ENCODE measurements at places on chromosomes 3 and 15. TPM values are rescaled to one million over a fixed set of nuclear protein-coding genes. Genes with fewer than 3 reads are reported as not detected.

- H3K36me3 ChIP-seq: no peaks in the 10 kb centered on the region
- no peak for DNase-seq
- peaks cover 9% of the 10 kb centered on the region for H3K27me3 ChIP-seq
Observed at GRCh38 chr15:80423215-80423614, 19.0 kb downstream of the ARNT2 start.

- H3K27me3 ChIP-seq: no peaks in the 10 kb centered on the region
- H3K27ac ChIP-seq: no peak overlapping the region
- H3K36me3 ChIP-seq: peaks cover 3% of the 10 kb centered on the region
- H3K4me1 ChIP-seq: peaks cover 7% of the 10 kb centered on the region
- no peak overlapping the region for H3K4me3 ChIP-seq
Observed at GRCh38 chr15:40688932-40689799, 5.8 kb upstream of the RAD51 start.

DNA sequence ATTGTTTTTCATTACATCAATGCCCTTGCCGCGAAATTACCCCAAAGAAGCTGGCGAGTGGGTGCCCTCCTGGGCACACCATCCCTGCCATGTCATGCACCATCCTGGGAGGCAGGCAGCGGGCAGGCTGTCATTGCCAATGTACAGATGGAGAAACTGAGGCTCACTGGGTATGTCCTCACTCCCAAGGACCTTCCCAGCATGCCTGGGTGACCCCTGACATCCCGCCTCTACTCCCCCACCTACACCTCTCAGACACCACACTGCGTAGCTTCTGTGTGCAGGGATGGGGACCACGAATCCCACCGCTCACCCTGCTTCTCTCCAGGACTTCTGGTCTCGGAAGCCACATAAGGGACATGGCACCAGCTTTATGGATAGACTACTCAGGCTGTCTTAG is 41.0 kb upstream of the SLC41A3 start:
- H3K4me1 ChIP-seq: no peaks in the 10 kb centered on the region
- no peak overlapping the region for H3K4me3 ChIP-seq

GRCh38 chr3:46929324-46929723 is 47.2 kb downstream of the CCDC12 start:
- H3K27me3 ChIP-seq: no peaks in the 10 kb centered on the region
- no peak for DNase-seq
- H3K4me1 ChIP-seq: peaks cover 62% of the 10 kb centered on the region
- peak overlapping the region; percentile 38 for H3K27ac ChIP-seq

DNA sequence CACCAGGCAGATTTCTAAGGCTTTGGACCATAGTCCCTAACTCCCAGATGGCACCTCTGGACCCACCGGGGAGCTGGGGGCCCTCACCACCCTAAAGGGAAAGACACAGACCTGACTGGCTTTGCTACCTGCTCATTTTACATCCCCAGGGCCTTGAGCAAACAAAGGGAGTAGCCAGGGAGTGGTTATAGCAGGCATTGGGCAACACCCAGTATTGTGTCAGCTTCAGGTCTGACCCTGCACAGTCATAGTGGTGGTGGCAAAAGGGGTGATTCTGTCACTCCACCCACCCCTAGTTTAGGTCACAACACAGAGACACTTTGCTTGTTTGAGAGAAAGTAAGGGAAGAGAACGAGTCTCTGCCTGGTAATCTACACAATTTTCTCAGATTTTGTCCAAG is 352.5 kb downstream of the DIPK2A start:
- no peak for DNase-seq
- H3K27me3 ChIP-seq: no peaks in the 10 kb centered on the region
- H3K4me3 ChIP-seq: no peak overlapping the region
- H3K4me1 ChIP-seq: no peaks in the 10 kb centered on the region
- no peaks in the 10 kb centered on the region for H3K36me3 ChIP-seq

GRCh38 chr3:139619484-139619883 is 58.3 kb downstream of the NMNAT3 start:
- H3K27ac ChIP-seq: no peak overlapping the region
- H3K4me1 ChIP-seq: no peaks in the 10 kb centered on the region
- H3K36me3 ChIP-seq: no peaks in the 10 kb centered on the region

DNA sequence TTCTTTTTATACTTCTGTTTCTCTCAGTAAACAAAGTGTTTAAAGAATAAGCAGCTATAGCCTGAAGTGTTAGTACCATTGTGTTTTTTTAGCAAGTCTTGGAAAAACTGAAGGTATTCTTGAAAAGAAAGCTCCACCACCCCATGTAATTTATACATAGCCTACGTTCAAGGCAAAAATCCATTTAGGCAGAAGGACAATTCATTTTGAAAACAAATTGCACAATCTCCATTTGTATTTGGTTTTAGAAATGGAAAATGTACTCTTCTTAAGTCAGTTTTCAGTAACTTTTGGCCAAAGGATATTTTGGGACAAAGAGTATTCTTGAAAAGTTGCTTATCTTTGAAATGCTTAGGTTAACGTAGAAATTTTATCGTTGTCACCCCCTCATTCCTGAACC is 34.5 kb downstream of the PTPRG start:
- H3K27ac ChIP-seq: no peak overlapping the region
- H3K36me3 ChIP-seq: no peaks in the 10 kb centered on the region
- DNase-seq: no peak
- no peaks in the 10 kb centered on the region for H3K4me1 ChIP-seq

- H3K4me1 ChIP-seq: peaks cover 6% of the 10 kb centered on the region
- no peak for DNase-seq
- H3K27me3 ChIP-seq: no peaks in the 10 kb centered on the region
- no peaks in the 10 kb centered on the region for H3K36me3 ChIP-seq
- no peak overlapping the region for H3K4me3 ChIP-seq
Observed at GRCh38 chr3:183218826-183219225, 34.2 kb upstream of the B3GNT5 start.

- H3K27me3 ChIP-seq: no peaks in the 10 kb centered on the region
- H3K36me3 ChIP-seq: no peaks in the 10 kb centered on the region
- peaks cover 3% of the 10 kb centered on the region for H3K4me1 ChIP-seq
- no peak overlapping the region for H3K4me3 ChIP-seq
Observed at GRCh38 chr3:58254144-58254543, 16.6 kb downstream of the ABHD6 start.

GRCh38 chr3:159828542-159828943 is 160.1 kb upstream of the IL12A start:
- H3K27me3 ChIP-seq: no peaks in the 10 kb centered on the region
- no peak for DNase-seq
- H3K4me1 ChIP-seq: no peaks in the 10 kb centered on the region
- no peak overlapping the region for H3K4me3 ChIP-seq
- no peaks in the 10 kb centered on the region for H3K36me3 ChIP-seq

- H3K27me3 ChIP-seq: no peaks in the 10 kb centered on the region
- H3K27ac ChIP-seq: no peak overlapping the region
- H3K4me3 ChIP-seq: no peak overlapping the region
- DNase-seq: no peak
Observed at GRCh38 chr3:47892286-47893040, 89.5 kb downstream of the DHX30 start.

DNA sequence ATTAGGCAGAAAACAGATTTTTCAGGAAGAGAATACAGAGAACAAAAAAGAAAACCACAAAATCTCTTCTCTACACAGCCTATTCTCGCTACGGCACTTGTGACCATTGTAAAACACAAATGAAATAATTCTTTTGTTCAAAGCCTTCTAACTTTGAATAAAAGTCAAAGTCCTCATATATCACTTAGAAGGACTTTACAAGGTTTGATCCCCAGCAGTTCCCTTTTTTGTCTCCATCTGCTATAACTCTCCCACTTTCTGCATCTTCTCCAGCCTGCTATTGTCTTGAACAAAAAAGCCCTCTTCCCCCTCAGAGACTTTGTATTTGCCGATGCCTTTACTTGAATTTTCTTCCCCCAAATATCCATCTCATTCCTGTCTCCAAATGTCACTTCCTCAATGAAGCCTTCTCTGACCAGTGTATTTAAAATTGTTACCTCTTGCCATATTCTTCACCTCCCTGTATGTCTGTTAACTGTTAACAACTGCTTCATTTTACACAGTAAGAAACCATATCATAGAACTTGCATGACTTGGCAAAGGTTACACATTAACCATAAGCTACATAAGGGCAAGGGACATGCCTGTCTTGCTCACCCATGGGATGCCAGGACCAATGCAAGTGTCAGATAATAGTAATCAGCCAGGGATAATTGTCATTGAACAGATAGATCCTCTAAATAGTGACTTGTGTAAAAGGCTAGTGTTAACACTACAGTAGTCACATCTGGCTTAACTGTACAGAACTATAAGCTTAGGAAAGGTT is 122.4 kb downstream of the CBLB start:
- peaks cover 40% of the 10 kb centered on the region for H3K36me3 ChIP-seq
- DNase-seq: no peak
- H3K27me3 ChIP-seq: no peaks in the 10 kb centered on the region
- peaks cover 69% of the 10 kb centered on the region for H3K4me1 ChIP-seq

DNA sequence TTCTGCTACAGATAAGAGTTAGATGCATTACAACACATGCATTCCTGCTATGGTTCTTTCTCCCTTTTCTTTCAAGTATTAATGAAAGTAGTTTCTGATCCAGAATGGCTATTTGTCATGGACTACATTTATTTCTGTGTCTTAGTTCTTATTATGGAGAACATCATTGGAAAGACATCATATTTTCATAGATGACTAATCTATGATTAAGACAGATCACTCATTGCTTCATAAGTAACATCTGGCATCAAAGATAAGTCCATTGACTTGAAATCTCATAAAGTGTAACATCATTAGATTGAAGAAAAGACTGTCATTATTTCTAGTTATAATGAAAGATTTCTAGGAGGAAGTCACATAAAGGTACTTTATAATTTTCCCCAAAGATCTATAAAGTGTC is 366.7 kb downstream of the NSUN3 start:
- H3K27me3 ChIP-seq: no peaks in the 10 kb centered on the region
- H3K4me3 ChIP-seq: no peak overlapping the region
- no peak for DNase-seq
- no peak overlapping the region for H3K27ac ChIP-seq
- no peaks in the 10 kb centered on the region for H3K36me3 ChIP-seq

- peak overlapping the region; percentile 26 for H3K27ac ChIP-seq
- peaks cover 19% of the 10 kb centered on the region for H3K27me3 ChIP-seq
- peak; percentile 65 for DNase-seq
Observed at GRCh38 chr15:35657679-35658311, 111.8 kb upstream of the DPH6 start.

DNA sequence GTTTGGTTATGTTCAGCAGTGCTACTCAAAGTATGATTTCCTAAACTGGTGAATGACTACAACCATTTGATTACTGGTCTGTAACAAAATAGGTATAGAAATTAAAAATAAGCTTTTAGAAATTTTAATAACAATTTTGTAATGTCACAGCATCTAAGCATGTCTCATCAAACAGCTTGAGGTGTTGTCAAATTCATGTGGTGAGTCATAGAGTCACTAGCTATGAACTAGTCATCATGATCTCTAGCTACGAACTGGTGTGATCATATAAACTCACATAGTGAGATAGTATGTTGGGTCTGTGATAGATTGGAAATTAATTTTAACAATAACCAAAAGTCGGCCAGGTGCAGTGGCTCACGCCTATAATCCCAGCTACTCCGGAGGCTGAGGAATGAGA is 213.9 kb upstream of the RBMS3 start:
- H3K4me1 ChIP-seq: no peaks in the 10 kb centered on the region
- H3K27ac ChIP-seq: no peak overlapping the region
- H3K4me3 ChIP-seq: no peak overlapping the region
- H3K27me3 ChIP-seq: no peaks in the 10 kb centered on the region
- no peak for DNase-seq
- no peaks in the 10 kb centered on the region for H3K36me3 ChIP-seq

GRCh38 chr15:98312913-98313312 is 335.4 kb upstream of the IGF1R start:
- no peaks in the 10 kb centered on the region for H3K4me1 ChIP-seq
- H3K4me3 ChIP-seq: no peak overlapping the region
- H3K27me3 ChIP-seq: peaks cover 9% of the 10 kb centered on the region
- no peaks in the 10 kb centered on the region for H3K36me3 ChIP-seq
- H3K27ac ChIP-seq: no peak overlapping the region

Gene GOLGA8K
- not detected for total RNA-seq

Gene PLSCR5
- not detected for total RNA-seq

Gene GOLGA8Q
- total RNA-seq: 0.33 TPM

Gene SMCO1
- total RNA-seq: not detected

Gene DPPA2
- total RNA-seq: not detected

Gene KBTBD8
- total RNA-seq: 15.5 TPM

Gene CACNA2D2
- total RNA-seq: 0.69 TPM

Gene GNAT1
- not detected for total RNA-seq

Gene IQCH
- 2.8 TPM for total RNA-seq

Gene RYR3
- total RNA-seq: not detected

Gene TLR9
- 0.90 TPM for total RNA-seq

Gene FEZF2
- total RNA-seq: not detected

Gene ARPP19
- total RNA-seq: 183 TPM

Gene PPARG
- 2.7 TPM for total RNA-seq

Measured in activated CD4-positive, alpha-beta memory T cell treated with anti-CD3 and anti-CD28 coated beads for 36 hours (primary cell).